ENCODE measurements at places on chromosomes 3 and 15. TPM values are rescaled to one million over a fixed set of nuclear protein-coding genes. Genes with fewer than 3 reads are reported as not detected.

CFAP100 gene
- 6.5 TPM for total RNA-seq

PLA2G4B gene
- total RNA-seq = 5.1 TPM

CORO2B gene
- 19.6 TPM for total RNA-seq

MORC1 gene
- total RNA-seq = 0.23 TPM

IQCB1 gene
- total RNA-seq = 22.8 TPM

VIPR1 gene
- 0.46 TPM for total RNA-seq

FGF7 gene
- total RNA-seq = 0.69 TPM

BTLA gene
- 0.23 TPM for total RNA-seq

ACP3 gene
- total RNA-seq = 1.2 TPM

TNFAIP8L3 gene
- 5.5 TPM for total RNA-seq

ENTPD3 gene
- total RNA-seq = 17.8 TPM
